Hindlimb muscle (tissue), 1 donor: ENCODE measurements at places on chromosomes 7 and 10. TPM values are rescaled to one million over a fixed set of nuclear protein-coding genes. Genes with fewer than 3 reads are reported as not detected.

GRCh38 chr7:115779561-115779960 is 251.0 kb downstream of the TFEC start:
- no peak for DNase-seq

DNA sequence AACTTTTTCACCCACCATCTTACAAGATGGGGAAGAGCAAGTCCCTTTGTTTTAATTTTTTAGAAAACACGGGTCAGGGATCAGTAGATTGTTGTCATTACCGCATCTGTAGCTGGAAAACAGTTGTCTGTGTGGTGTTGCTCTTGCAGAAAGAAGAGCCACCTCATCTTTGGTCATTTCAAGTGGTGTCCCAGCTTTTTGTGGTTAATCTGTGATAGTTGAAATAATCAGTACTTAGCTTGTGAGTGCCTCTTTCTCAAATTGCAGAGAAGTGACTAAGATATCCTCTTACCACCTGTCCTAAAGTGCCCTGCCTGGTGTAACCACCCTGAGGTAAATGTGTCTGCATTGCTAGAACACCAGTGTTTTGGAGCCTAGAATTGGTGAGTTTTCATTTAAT is 5.5 kb downstream of the PRPF18 start:
- no peak for DNase-seq

- DNase-seq: no peak
Measured at GRCh38 chr7:82701949-82702348, 258.4 kb upstream of the CACNA2D1 start.

GRCh38 chr7:108149908-108150307 is 19.7 kb upstream of the LAMB4 start:
- DNase-seq: no peak

DNA sequence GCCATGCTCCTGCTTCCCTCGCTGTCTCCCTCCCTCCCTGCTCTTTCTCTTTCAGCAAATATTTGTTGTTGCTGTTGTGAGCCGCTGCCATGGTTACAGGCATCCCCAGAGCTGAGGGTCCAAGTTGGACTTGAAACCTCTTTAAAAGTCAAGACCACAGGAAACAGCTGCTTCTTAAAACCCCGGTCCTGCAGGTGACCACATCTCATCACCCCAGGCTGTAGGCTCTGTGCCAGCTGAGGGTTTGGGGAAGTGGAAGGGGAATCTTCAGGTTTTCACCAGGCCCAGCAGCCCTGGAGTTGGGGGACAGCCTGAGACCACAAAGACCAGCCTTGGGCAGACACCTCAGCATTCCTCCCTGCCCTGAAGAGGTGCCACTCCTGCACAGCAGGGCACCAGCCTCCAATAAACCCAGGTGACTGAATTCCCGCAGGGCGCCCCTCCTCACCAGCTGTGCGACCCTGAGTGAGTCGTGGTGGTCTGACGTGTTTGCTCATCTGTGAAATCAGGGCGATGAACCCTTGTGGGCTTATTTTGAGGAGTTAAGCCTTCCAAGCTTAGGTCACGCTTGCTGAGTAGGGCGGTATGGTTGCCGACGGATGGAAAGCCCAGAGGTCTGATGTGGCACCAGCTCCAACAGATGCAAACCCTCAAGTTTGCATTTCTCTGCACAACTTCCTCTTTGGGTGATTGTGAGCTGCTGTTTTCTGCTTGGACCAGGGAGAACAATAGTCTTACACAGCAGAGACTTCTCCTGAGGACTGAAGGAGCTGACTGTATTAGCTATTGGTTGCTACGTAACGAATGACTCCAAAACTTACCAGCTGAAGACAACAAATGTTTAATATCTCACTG is 24.8 kb downstream of the NPTX2 start:
- DNase-seq: peak; percentile 46

The TMEM225B gene
- 0.94 TPM for polyA plus RNA-seq

- DNase-seq: no peak
Measured at GRCh38 chr7:39554583-39555165, 11.5 kb upstream of the YAE1 start.

The AZGP1 gene
- polyA plus RNA-seq: 1.2 TPM

The RASSF4 gene
- polyA plus RNA-seq: 68.2 TPM

DNA sequence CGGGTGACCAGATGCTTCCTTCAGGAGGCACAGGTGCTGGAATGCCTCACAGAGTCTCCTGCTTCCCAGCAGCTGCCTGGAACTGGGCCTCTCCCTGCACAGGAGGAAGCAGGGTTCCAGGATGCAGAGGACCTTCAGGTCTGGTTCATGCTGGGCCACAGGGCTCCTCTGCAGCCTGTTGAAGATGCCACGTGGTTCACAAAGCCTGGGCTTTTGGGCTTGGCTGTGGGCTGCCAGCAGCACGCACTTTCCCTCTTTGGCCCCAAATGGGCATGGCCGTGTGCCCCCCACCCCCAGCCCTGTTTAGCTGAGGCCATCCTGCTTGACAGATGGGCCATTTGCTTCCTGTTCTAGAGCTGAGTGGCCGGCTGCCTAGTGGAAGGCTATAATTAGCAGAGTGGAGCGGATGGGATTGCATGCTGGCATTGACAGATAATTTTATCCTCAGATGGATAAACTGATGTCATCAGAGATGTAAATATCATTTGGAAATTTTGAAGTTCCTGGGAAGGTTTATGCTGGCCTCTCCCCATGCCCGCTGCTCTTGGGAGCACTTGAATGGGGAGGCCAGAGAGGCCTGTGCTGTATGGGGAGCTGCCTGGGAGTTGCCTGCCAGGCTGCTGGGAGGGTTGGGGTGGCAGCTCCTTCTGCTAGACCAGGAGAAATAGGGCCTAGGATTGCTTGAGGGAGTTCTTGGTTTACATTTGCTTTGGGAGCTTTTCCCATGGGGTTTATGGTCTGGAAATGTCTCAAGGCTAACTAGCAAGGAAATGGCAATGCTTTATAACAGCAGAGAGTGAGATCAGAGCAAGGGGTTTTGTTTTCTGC is 28.2 kb downstream of the TSPAN15 start:
- peak; percentile 60 for DNase-seq

GRCh38 chr10:48567346-48567745 is 37.5 kb downstream of the ARHGAP22 start:
- DNase-seq: no peak

The TFPI2 gene
- polyA plus RNA-seq: 1.8 TPM

GRCh38 chr10:86600296-86600695 is 54.1 kb upstream of the OPN4 start:
- DNase-seq: no peak

- DNase-seq: no peak
Measured at GRCh38 chr7:151735851-151736402, 141.0 kb downstream of the PRKAG2 start.

DNA sequence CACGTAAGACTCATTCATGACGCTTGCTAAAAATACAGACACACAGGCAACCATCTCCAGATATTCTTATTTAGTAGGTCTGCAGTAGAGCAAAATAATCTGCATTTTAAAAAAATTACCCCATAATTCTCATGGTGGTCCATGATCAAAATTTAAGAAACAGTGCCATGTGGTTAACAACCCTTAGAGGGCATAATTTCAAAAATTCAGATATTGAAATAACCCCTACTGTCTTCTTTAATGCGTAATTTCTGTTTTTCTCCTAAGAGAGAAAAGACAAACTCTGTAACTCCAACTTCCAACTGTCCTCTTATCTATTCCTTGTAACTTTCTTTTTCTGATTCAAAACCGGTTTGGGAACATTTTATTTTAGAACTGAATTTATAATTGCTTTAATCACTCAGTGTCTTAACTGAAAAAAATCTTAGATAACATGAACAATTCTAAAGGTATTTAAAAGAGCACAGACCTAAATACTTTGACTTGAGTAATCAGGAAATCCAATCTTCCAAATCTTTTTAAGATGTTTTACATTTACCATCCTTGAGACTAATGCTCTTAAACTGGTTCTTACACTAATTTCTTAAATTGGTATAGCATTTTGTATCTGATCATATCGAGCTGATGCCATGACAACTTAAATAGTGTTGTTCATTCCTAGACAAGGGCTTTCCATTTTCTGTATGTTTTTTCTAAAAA is 148.0 kb downstream of the GALNT11 start:
- no peak for DNase-seq

The FAM180A gene
- polyA plus RNA-seq: not detected

The FRAT2 gene
- 4.8 TPM for polyA plus RNA-seq

The MINDY4 gene
- 4.7 TPM for polyA plus RNA-seq

The PRSS2 gene
- not detected for polyA plus RNA-seq

The PFKP gene
- 30.4 TPM for polyA plus RNA-seq

The RBP3 gene
- polyA plus RNA-seq: 0.12 TPM

The GIMAP4 gene
- 18.7 TPM for polyA plus RNA-seq

- no peak for DNase-seq
Measured at GRCh38 chr7:135757719-135758411, 9.3 kb upstream of the FAM180A start.

DNA sequence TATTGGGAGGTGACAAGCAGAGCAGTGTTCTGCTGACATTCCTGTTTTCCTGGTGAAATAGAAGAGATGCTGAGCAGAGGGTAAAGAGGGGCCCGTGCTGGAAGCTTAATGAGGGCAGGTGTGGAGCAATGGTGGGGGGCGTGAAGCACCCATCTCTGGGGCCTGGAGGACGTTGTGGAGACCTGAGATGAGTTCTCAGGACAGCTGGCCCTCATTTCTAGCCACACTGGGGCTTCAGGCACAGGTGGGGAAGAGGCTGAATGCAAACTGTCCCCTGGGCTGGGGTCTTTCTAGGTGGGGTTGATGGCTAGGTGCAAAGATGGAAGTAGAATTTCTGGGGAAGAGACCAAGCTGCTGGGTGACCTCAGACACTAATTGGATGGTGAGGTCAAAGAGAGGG is 274.2 kb upstream of the TCERG1L start:
- DNase-seq: no peak

The GOLGA7B gene
- polyA plus RNA-seq: 0.23 TPM
